AG09309 (cell line): ENCODE measurements at places on chromosomes 11 and 22.
A peak's percentile ranks its signal among the peaks of the same experiment; 100 is the strongest.

DNA sequence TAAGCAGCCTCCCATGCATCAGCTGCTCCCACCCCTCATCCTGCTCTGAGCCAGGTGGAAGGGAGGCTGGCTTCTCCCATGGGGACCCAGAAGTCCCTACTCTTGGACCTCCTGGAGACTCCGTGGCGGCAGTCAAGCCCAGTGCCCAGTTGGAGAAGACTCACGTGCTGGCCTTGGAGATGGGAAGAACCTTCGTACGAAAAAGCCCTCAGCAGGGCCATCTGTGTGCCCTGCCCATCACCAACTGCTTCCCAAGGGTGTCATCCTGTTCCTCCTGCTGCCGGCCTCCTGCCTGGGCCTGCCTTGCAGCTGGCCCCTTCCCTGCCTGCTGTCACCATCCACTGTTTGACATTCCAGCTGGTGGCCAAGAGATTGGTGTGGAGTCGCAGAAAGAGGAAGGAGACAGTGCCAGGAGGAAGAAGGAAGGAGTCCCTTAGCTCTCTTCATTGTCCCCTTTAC is 28.0 kb downstream of the ARHGAP1 start:
- DNase-seq: no peak

DNA sequence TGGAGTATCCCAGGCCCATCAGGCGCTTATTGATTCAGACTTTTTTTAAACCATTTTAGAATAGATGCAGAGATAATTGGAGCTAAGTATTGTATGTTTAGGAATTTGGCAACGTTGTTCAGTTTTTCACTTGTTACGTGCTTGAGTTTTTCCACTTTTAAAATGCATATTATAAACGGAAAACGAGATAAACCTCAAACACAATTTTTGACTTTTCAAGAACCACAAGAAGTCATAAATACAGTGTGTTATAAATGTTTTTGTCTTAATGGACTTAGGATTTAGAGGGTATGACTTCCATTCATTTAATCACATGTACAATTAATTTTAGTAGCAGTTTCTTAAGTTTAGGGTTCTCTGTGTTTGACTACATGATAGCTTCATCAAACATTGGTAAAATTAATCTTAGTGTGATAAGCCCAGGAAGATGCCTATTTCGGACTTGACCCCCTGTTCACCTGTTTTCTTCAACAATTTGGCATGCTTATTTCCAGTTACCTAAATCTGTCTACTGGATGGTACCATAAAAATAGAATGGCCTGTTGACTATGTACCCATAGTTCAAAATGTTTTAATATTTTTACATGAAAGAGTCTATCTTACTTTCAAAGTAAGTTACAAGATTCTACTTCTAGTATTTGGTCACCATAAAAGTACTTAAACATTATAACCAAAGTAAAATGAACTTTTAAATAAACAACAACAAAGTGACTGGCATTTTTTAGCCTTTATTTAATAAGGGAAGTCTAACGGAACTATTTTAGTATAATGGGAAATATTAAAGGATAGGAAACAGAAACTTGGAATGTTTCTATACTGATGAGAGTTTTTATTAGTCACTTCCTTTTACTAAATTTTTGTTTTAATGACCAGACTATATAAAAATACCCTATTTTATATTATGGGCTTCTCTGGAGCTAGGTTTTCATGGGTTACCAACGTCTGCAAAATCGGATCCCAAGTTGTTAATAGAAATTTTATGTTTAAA is 1.4 kb downstream of the ZC3H12C start:
- no peak for DNase-seq

DNA sequence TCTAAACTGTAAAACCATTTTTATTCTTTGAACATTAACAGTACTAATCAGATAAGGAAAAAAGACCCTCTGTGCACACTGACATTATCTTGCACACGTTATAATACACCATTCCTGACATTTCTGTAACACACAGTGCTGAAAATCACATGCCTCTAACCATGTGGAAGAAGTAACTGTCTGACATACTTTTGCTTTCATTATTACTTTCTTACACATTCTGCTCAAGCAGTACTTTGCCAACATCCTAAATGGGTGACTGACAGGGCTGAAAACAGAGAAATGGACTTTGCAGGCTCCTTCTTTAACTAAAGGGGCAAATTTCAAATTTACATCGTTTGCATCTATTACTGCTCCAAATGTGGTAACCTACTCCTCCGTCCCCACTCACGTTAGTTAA is 22.8 kb upstream of the TP53AIP1 start:
- no peak for DNase-seq

GRCh38 chr11:28699701-28700100 is 591.5 kb downstream of the METTL15 start:
- DNase-seq: no peak

DNA sequence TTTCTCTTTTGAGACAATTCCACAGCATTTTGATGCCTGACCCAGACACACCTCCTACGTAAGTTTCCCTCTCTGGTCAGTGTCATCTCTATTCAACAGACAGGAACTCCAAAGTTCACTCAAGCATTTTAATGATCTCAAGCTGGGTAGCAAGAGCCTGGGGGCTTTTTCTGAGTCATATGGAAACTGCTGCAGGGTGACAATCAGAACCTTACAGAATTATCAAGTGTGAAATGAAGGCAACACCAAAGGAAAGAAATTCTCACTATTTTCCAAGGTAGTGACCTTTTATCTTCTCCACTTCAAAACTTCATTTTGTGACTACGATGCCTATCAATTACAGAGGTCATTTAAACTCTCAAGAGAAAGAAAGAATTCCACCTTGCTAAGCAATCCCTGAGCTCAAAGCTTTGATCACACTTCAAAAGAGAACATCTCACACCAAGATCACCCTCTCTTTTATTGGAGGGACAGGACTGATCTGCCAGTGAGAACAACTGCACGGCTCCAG is 229.0 kb upstream of the ZC3H12C start:
- no peak for DNase-seq

- no peak for DNase-seq
These were observed 12.4 kb upstream of the TMEM123 start for GRCh38 chr11:102464859-102465500.

DNA sequence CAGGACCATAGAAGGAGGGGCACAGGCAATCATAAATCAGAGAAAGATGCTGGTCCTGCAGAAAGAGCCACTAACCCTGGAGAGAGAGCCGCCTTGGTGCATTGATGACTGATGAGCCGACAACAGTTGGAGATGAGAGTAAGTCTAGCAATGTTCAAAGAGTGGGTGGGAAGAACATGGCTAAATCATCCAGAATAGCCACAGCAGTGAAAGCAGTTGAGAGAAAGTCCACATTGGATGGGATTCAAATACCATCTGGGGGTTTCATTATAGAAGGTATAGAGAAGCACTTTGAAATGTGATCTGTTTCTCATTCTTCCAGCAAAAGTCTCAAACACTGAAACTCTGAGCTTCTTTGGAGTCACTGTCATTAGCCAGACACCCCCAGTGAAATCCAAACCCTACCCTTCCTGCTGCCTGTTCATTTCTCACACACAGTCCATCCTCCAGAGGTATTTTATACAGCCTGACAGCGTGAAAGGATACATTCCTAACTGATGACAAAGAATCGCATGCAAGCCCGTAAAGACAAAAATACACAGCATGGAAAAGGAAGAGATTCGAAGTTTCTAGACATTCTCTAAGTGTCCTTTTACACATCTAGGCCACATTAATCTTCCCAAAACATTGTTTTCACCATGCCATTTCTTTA is 303.1 kb upstream of the MPPED2 start:
- no peak for DNase-seq

DNA sequence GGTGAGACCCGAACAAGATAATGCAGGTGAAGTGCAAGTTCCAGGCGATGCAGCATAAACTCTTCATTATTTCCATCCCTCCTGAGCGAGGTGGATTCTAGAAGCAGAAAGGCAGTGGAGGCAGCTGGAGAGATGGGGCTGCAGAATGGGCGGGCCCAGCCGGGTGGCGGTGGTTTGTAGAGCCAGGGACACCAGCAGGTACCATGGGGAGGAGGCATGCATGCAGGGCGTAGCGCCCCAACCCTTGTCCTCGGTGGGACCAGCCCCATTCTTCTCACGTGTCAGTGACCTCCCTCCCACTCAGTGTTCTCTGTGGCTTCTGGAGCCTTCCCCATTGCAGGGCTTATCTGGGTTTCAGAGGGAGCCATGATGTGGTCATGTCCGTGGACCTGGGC is 38.0 kb downstream of the MPPED1 start:
- DNase-seq: no peak

- no peak for DNase-seq
These were observed 1.9 kb downstream of the EPS8L2 start for GRCh38 chr11:707817-708420.

DNA sequence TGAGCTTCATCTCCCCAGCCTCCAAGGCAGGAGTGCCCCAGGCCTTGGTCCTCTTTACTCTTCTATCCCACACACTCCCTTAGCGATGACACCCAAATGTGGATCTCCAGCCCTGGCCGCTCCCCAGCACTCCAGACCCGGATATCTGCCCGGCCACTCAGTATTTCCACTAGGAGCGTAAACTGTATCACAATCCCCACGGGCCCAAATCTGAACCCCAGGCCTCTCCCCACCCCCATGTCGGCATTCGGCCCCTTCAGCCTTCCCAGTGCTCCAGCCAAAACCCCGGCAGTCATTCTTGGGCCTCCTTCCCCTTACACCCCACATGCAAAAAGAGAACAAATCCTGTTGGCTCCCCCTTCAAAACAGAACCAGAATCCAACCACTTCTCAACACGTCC is 20.8 kb downstream of the WNT11 start:
- DNase-seq: no peak

- no peak for DNase-seq
These were observed 55.1 kb downstream of the MTMR3 start for GRCh38 chr22:29937940-29938693.

DNA sequence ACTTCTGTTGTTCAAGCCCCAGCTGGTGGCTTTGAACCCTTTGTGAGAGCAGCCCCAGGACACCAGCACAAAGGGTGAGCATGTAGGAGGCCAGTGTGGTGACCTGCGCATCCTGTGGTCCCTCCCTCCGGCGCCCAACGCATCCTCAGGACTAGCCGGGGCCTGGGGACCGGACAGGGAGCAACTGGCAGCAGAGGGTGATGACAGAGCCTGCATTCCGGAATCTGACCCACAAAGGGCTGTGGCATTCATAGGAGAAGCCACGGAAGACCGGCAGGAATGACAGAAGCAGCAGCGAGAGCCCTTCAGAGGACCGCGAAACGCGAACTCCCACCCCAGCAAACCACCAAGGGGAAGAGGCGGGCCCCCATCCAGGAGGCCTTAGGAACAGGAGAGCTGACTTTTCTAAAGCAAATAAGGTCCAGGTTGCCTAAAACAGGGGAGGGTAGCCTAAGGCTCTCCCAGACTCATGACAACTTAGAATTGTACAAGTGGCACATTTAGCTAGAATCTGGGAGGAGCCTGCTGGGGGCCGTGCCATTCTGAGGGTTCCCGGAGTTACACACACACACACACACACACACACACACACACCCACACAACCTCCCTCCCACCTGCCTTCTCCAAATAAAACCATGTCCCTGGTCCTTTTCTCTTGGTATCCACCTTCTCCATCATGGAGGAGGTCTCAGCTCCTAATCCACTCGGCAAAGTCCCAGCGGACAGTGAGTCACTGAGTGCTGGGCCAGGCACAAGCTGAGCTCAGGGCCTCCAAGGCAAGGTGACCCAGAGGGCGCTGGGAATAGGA is 232.7 kb downstream of the CTTN start:
- no peak for DNase-seq

GRCh38 chr11:121722431-121723245 is 269.9 kb upstream of the SORL1-AS1 start:
- DNase-seq: peak; percentile 32

DNA sequence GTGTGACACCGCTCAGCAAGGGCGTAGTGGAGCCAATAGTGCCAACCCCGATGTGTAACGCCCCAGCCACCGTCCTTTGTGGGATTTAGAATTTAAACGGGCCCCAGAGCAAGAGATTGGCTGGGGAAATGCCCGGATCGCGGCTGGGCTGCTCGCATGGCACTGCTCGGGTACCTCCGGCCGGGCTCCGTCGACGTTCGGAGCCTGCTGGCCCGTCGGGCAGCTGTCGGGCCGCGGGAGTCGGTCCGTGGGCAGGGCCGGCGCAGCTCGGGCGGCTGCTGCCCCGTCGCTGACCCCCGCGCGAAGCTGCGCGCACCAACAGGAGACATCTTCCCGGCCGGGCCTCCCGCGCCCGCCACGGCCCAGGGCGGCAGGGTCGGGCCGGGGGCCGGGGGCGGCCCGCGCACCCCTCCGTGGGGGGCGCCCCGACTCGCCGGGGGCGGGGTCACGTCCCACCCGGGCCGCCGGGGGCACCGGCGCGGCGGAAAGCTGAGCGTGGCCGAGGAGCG is 1.3 kb upstream of the KDM2A start:
- DNase-seq: no peak

DNA sequence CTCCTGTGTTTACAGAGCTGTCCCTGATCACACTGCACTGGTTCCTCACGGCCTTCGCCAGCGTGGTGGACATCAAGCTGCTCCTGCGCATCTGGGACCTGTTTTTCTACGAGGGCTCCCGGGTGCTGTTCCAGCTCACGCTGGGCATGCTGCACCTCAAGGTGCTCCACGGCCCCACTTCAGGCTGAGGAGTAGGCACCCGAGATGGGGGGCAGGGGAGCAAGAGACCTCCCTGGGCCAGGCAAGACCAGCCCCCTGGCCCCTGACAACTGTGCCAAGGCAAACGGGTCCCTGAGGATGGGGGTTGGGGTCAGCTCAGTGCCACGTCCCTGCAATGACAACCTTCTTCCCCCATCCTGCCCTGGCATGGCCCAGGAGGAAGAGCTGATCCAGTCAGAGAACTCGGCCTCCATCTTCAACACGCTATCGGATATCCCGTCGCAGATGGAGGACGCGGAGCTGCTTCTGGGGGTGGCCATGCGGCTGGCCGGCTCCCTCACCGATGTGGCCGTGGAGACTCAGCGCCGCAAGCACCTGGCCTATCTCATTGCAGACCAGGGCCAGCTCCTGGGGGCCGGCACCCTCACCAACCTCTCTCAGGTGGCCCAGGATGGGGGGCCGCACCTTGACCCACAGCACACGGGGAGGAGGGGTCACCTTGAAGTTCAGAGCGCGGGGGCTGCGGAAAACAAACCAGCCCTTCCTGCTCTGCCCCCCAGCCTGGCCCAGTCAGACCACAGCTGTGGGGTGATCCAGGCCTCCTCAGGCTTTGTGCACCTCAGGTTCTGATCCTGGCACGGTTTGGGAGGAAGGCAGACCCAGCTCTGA is 35.9 kb downstream of the SGSM3 start:
- no peak for DNase-seq

DNA sequence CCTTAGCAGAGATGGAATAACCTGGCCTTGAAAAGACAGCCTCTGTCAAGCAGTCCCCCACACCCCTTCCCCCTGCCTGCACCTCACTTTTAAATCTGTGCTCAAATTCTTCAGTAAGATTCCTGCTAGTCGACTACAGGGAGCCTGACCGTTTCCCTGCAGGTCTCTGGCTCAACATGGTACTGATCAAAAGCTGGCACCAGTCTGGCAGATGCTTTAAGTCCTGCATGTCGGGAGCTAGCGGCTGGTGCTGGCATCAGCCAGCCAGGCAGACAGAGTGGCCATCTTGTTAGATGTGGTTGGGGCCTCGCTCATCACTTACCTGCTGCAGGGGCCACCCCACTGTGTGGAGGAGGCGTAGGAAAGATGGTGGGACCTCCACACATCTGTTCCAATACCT is 204.4 kb upstream of the SORL1-AS1 start:
- no peak for DNase-seq

GRCh38 chr22:37082251-37082873 is 27.2 kb downstream of the TMPRSS6 start:
- no peak for DNase-seq

GRCh38 chr11:58998480-58999290 is 59.4 kb downstream of the GLYATL1 start:
- no peak for DNase-seq

GRCh38 chr11:297586-298405 is 1.5 kb downstream of the IFITM5 start:
- no peak for DNase-seq

GRCh38 chr22:35306350-35306967 is 6.8 kb downstream of the TOM1 start:
- no peak for DNase-seq
